ENCODE measurements at places on chromosomes 11 and 22.

GRCh38 chr22:28983190-28983589 lies 78.4 kb downstream of the C22orf31 start:
- DNase-seq = no peak

DNA sequence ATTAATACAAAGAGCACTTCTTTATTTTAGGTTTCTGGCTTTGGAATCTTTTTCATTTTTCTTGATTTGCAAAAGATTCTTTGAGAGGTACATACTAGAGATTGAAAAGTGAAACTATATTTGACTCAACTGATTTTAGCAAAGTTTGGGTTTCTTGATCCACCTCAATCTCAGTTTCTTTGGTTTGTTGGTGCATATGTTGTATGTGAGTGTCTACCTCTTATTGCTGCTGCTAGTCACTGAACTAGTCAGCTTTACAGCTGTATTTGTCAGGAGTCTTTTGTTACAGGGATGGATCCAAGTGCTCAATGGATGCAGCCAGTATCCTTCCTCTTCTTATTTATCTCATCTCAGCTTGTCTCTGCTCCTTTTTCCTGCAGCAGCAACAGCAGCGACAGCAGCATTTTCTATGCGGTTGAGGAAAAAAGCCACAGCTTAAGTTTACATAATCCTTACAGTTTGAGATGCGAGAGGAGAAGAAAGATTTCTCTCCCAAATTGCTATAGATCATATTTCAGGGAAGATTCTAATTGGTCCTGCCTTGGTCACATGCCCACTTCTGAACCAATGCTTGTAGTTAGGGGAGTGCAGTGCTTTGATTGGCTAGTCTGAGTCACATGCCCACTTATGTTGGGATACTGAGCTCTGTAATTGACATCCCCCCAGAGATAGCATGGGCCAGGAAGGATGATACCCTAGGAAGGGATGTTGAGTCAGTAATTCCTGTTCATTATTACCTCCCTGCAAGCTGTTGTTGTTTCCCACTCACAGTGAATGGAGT lies 10.0 kb upstream of the ZNRF3 start:
- DNase-seq = no peak

GRCh38 chr22:31099841-31100761 lies 7.3 kb downstream of the SELENOM start:
- peak; percentile 36 for DNase-seq

DNA sequence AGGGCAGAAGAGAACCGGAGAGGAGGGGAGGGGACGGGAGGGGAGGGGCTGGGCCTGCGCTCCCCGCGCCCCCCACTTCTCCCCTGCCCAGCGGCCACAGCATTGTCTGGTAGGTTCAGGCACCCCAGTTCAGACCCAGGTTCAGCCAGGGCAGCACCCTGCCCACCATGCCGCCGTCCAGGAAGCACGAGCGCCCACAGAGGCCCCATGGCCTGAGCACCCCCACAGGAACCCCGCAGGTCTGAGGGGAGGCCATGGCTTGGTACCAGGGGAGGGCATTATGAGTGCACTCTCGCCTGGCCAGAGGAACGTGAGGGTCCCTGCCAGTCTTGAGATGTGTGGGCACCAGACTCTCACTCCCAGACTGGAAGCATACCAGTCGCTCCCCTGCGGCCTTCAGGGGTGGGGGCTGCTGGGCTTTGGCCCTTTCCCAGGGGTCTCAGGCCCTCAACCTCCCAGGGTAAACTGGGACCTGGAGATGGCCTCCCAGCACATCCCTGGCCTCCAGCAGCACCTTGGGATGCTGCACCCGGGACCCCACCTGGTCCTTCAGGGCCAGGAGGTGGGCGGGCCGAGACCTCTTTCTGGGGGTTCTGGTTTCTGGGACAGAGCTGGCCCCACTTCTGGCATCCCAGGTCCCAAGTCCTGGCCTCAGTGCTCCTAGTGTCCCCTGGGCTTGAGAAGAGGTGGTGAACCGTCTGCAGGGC lies 597 bp upstream of the PLXNB2 start:
- DNase-seq = peak; percentile 66

DNA sequence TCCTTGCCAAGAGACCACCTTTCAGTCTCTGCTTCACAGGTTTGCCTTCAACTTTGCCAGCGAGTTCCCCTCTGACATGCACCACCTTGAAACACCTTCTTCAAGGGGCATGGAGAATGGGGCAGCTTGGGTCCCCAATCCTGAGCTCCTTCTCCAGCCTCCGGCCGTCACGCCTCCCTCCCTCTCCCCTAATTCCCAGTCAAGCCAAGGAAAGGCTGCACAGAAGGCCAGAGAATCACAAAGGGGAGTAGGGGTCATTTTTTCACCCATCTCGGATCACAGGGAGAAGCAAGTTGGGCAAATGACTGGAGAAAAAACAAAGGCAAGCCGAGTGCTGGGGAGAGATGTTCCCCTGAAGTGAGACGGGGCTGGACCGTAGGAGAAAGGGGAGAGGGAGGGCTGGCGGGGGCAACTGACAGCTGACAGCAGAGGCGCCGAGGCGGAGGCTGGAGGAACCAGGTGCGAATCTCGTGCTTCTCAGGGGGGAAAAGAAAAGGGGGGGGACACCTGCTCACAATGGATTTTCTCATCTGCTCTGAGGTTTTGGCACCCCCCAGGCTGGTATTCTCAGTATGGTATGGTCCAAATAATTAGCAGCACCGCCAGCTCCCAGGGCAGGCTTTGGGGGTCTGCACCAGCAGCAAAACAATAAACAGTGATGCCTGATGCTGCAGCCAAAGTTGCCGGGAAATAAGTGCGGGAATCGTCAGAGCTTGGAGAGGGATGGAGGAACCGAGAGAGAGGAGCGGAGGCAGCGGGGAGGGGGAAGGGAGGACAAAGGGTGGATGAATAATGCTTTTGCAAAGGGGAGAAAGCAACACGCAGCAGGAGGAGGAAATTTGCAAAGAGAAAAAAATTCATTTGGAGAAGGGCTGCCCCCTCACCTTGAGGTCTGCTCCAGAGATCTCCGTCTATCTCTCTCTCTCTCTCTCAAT lies 644 bp downstream of the YPEL4 start:
- peak; percentile 40 for DNase-seq

- DNase-seq = no peak
Measured at GRCh38 chr11:15194671-15195415, 80.1 kb downstream of the INSC start.

- no peak for DNase-seq
Measured at GRCh38 chr11:14186046-14186775, 172.8 kb downstream of the RRAS2 start.

GRCh38 chr11:124887667-124888013 lies 10.0 kb downstream of the ROBO4 start:
- DNase-seq = no peak

DNA sequence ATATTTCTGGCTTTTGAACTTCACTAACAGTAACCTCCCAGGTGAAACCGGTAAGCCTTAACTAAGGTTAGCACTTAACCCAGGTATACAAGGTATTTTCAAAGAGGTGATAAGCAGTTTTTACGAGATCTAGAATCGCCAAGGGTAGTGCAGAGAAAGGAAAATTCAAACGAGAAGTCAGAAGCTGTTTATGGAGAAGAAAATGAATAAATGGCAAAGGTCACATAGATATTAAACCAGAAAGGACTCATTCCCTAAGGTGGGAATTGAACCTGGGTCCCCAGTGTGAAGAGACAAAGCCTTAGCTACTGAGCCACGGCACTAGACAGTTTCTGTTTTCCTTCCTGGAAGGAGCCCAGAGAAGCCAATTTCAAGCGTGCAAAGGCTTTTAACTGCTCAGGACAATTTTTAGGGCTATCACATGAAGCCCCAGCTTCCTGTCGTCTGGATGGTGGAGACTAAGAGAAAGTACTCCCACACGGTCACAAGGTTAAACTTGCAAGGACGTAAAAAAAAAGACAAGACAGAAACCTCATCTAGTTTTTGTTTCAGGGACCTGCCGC lies 5.7 kb upstream of the C1QTNF6 start:
- DNase-seq = peak; percentile 28

GRCh38 chr11:17386331-17387084 lies 2.0 kb downstream of the KCNJ11 start:
- DNase-seq = no peak

DNA sequence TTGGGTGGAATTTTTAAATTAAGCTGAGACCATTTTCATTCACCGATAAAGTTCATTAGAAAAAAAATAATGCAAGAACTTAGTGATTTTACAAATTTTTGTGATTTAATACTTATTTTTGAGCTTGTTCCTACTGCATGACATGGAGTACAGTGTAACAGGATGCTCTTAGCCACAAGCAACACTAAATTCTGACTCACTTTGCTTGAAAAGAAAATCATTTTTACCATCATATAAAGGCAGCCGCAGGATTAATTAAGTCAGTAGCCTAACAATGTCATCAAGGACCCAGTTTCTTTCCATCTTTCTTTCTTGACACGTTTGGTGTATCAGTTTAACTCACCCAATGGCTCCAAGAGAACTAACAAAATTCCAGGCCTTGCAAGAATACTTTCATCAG lies 540.3 kb upstream of the LUZP2 start:
- DNase-seq = no peak

DNA sequence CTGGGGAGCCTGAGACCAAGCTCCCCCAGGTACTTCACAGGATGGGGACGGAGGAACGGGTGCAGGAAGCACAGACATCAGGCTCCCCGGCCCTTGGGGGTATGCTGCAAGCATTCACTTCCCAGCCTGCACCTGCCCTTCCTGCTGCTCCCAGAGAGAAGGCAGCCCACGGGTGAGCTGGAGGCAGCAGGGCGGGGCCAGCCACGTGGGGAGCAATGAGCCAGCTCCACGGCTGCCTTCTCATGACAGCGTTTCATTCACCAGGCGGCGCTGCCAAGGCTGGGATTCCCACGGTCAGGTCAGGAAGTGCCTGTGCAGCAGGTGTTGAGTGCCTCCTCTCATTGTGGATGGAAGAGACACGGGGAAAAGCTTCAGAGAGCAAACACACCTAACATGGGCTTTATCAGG lies 14.5 kb upstream of the PHLDA2 start:
- DNase-seq = no peak

GRCh38 chr22:22682196-22682595 lies 37.8 kb downstream of the GGTLC2 start:
- no peak for DNase-seq

DNA sequence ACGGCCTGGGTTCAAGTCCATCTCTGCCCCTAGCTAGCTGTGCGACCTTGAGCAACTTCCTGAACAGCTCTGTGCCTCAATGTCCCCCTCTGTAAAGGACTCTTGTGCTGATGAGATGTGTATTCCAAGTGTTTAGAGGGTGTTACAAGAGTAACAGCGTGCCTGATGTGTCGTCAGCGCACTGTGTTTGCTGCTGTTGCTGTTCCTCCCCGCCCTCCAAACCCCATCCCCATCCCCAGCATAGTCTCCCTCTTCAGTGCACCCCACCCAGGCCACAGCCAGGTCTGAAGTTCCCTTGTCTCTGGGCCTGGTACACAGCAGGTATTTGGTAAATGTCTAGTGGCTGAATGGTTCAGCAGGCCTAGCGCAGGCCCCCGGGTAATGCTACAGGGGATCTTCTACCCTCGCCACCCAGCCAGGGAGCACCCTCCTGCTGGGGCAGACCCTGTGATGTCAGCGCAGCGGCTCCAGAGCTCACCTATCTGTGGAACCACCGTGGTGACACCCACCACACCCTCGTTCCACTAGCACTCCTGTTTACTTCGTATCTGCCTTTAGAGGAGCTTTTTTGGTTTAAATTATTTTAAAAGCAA lies 10.3 kb downstream of the CBX7 start:
- no peak for DNase-seq

- DNase-seq = no peak
Measured at GRCh38 chr11:74354036-74354435, 42.6 kb upstream of the P4HA3 start.

DNA sequence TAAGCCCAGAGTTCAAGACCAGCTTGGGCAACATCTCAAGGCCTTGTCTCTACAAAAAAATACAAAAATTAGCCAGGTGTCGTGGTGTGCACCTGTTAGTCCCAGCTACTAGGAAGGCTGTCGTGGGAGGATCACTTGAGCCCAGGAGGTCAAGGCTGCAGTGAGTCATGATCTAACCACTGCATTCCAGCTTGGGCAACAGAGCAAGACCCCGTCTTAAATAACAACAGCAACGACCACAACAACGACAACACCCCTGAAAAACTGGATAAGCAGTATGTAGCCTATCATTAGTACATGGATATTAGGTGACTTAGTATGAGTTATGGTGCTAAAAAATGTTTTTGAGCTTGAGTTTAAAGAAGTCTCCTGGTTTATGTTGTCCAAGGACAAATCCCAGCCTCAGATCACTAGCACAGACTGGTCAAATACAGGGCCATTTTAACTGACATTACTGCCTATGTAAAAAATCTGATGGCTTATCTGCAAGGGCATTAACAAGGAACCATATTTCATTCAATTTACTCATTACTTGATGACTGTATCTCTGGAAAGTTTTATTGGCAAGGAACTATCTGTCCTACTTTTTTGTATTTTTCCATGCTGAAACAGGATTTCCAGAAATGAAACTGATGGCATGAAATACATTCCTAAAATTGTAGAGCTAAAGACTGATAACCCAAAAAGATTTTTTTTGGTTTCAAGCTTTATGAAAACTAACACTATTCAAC lies 23.4 kb downstream of the C2CD3 start:
- DNase-seq = no peak

DNA sequence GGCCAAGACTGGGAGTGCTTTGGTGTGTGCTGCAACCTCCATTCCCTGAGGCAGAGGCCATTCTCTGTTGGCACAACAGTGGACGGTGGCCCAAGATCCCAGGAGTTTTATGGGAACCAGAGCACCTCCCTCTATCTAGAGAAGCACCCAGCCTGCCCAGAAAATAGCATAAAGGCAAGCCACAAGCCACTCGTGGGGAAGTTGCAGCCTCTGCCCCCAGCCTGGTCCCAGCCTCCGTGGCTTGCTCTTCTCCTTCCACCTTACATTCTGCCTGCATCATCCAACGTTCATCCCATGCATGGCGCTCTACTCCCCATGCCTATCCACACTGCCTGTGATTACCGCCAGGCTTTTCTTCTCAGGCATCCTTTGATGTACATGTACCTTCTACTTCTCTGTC lies 15.8 kb downstream of the IL17RA start:
- DNase-seq = no peak

GRCh38 chr11:14270690-14271542 lies 88.1 kb downstream of the RRAS2 start:
- DNase-seq = no peak

GRCh38 chr22:42284643-42285181 lies 14.3 kb upstream of the TCF20 start:
- peak; percentile 27 for DNase-seq

DNA sequence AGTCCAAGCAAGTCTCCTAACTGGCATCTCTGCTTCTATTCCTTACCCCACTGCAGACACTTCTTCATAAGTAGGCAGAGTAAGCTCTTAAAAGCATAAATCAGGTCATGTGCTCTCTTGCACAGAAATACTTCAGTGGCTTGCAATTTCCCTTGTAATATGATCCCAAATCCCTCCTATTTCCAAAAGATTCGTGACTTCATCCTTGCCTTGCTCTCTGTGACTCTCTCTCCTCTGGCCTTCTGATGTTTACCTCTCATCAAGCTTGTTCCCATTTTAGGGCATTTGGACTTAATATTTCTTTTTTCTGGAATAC lies 37.4 kb upstream of the NCR3LG1 start:
- DNase-seq = no peak

GRCh38 chr11:105524286-105524685 lies 85.6 kb upstream of the GRIA4 start:
- no peak for DNase-seq
